ENCODE measurements at places on chromosomes 2 and 18. TPM values are rescaled to one million over a fixed set of nuclear protein-coding genes. Genes with fewer than 3 reads are reported as not detected.

DNA sequence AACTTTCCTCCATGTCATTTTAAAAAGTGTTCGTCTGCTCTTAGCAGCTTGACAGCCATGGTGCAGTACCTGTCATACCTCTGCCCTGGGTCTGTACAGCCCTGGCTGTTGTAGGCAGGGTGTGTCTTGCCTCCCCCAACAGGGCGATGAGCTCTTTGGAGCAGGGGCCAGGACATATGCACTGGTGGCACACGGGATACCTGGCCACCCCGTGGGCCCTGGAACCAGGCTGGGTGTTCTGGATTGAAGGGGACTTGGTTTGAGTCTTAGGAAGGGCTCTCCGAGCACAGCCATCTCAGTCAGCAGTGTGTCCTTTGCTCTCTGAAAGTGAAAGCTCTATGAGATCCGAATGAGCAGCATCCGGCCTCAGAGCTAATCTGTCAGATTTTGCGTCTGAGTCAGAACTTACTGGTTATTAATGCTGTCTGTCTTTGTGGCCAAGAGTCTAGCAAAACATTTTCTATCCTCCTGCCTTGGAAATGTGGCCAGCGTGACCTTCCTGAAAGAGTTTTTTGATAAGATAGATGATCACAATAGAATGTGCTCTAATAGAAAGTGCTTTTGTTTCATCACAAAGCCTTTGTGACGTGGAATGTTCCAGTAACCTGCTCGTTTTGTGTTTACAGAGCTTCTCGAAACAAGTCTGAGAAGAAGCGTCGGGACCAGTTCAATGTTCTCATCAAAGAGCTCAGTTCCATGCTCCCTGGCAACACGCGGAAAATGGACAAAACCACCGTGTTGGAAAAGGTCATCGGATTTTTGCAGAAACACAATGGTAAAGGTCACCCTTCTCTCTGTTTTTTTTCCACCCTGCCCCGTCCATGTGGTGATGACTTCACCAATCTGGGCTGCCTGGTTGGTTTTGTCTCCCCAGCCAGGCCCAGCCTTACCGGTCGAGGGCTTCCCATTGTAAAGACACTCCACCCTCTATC is 77.3 kb upstream of the RPL31 start:
- no peak for DNase-seq

DNA sequence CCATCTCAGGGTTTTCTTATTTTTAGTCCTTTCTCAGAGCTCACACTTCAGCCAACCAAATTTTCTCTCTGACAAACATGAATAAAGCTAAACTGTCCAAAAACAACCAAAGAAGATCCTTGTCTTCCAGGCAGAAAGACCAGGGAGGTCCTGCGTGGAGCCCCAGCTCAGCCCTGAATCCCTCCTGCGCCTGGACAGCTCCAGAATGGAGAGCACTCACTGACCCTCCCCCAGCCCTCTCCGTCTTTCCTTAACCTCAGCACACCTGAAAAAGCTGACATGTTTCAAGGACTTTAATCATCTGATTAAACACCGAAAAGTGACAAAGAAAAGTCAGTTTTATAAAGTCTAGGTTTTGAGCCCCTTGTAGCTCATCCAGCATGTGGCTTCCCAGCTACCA is 22.9 kb upstream of the GNAL start:
- no peak for DNase-seq

ASXL3 gene
- 3.9 TPM for total RNA-seq

UGT1A4 gene
- total RNA-seq, result not detected

- no peak for DNase-seq
These were observed 239.2 kb upstream of the DOK6 start for GRCh38 chr18:69161383-69162028.

GRCh38 chr2:86622519-86623042 is 1.1 kb downstream of the RNF103 start:
- peak; percentile 49 for DNase-seq

AQP12B gene
- total RNA-seq, result not detected

UGT1A8 gene
- total RNA-seq, result not detected

GRCh38 chr2:203533676-203534591 is 1.2 kb downstream of the RAPH1 start:
- DNase-seq, result peak; percentile 41

CRYGD gene
- not detected for total RNA-seq

DNA sequence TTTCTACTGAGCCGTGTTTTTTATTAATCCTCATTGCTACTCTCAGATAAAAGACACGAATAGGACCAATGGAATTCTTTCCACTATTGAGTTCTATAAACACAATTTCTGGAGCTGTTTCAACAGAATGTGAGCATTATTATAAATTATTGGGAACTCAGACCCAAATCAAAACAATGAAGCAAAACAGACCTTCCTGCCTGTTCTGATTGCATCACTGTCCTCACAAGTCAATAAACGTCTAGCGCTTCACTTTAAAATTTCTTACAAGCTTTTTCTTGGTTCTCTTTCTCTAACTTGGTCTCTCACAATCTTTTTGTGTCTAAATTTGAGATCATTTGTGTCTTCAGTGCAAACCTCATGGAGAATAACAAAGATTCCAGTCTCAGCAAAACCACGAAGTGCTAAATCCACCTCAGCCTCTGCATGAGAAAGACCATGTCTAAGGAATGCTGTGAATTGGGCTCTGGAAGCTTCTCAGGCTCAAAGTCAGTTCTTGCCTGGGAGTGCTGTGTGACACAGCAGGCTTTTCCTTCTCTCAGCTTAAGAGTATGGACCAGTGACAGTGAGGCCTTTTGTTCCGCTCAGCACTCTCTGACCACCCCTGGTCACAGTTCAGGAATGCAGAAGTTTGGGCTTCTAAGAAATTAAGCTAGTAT is 22.8 kb downstream of the ARHGAP28 start:
- DNase-seq, result no peak

GRCh38 chr2:207497596-207497995 is 32.2 kb upstream of the CREB1 start:
- DNase-seq, result no peak

DNA sequence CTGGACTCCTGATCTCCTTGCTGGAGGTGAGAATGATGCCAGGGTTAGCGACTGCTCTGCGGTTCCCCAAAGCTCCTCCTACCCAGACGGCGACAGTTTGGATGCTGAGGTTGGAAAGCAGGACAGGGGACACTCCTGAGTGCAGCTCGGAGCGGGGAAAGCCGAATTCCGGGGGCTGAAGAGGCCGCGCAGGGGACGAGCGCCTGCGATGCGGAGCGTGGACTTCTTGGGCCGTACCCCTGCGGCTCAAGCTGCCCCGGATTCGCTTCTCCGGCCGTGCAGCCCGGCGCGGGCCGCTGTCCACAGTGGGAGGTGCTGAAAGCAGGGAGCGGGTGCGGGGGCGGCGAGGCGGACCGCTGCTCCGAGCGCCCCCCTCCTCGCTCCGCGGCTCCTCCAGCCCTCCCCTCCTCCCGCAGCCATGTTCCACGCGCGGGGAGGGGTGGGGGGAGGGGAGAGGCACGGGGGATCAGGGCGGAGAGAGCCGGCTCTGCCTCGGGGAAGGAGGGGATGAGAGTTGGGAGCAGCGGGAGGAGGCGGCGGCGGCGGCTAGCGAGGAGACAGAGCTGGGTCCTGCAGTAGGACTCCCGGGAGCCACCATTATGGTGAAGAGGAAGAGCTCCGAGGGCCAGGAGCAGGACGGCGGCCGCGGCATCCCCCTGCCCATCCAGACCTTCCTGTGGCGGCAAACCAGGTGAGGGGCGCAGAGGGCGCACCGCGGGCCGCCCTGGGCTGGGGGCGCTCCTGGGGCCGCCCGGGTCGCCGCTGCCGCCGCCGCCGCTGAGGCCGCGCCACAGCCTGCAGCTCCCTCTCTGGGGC is at the start of gene UNC80:
Gene UNC80 (plus strand): TSS at position 359 of the 816 bp plus-strand sequence. CDS start 241 bp downstream, at position 600.
- DNase-seq, result no peak

DNA sequence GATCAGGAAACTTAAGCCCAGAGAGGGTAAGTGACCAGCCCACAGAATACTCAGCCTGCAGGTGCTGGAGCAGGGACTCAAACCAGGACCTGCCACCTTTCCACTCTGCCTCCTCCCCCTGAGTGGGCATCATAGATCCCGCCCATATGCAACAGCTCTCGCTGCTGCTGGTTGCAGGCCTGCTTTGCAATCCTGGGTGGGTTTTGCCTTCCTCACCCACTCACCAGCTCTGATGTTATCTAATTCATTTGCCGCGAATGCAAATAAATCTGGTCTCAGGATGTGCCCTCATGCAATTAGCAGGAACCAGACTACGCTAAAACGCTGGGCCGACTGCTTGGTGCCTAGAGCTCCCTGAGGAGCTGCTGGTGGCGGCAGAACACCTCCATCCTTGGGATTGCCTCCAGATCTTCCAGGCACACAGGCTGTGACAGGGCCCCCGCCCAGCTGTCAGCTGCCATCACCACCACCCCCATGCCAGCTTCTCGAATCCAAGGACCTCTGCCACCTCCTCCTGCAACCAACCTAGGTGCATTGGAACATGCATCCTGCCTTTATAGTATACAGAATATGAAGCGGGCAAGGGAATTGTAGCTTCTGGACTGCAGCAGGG is 28.8 kb downstream of the CNGA3 start:
- no peak for DNase-seq

GRCh38 chr2:85485815-85486214 is 53.2 kb upstream of the MAT2A start:
- no peak for DNase-seq

GRCh38 chr2:63186331-63186730 is 135.7 kb downstream of the OTX1 start:
- DNase-seq, result no peak

- DNase-seq, result no peak
These were observed 72.9 kb downstream of the CIB4 start for GRCh38 chr2:26568076-26568890.

- no peak for DNase-seq
These were observed 127.3 kb upstream of the HDAC4 start for GRCh38 chr2:239528146-239528545.

GRCh38 chr2:177239932-177240630 is 24.4 kb downstream of the NFE2L2 start:
- peak; percentile 47 for DNase-seq

DNA sequence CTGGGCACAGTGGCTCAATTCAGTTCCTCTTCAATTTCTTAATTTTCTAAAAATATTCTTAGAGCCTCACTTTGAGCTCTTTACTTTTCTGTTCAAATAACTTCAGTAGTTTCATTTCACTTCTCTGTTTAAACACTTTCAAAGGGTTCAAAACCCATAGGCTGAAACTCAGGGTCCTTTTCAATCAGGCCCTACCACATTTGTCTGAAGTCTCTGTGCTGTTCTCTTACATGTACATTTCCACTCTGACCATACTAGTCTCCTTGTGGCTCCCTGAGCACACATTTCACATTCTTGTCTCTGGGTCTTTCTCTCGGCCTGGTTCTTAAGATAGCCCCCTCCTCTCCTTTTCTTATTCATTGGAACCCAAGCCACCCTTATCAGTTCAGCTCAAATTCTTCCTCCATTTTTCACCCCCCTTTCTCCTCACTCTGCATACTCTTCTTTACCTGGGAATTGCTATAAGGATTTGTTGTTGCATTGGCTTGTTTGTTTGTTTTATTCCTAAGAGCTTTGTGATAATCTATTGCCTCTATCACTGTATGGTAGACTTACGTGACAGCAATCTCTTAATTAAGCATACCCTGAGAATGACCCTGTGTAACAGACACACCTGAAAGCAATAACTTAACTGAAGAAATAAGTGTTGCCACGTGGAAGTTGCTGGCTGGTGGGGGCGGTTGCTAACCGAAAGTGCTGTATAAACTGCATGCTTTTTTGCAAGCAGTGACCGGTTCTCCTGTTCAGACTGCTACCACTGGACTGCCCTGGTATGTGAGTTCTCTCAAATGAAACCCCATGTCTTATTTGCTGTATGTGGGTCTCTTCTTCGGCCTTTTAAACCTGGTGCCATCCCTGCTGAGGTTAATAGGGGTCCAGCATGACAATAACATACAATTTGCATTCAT is 27.7 kb upstream of the ACADL start:
- DNase-seq, result no peak

- no peak for DNase-seq
These were observed 309.5 kb upstream of the LYPD1 start for GRCh38 chr2:132979339-132980093.

DNA sequence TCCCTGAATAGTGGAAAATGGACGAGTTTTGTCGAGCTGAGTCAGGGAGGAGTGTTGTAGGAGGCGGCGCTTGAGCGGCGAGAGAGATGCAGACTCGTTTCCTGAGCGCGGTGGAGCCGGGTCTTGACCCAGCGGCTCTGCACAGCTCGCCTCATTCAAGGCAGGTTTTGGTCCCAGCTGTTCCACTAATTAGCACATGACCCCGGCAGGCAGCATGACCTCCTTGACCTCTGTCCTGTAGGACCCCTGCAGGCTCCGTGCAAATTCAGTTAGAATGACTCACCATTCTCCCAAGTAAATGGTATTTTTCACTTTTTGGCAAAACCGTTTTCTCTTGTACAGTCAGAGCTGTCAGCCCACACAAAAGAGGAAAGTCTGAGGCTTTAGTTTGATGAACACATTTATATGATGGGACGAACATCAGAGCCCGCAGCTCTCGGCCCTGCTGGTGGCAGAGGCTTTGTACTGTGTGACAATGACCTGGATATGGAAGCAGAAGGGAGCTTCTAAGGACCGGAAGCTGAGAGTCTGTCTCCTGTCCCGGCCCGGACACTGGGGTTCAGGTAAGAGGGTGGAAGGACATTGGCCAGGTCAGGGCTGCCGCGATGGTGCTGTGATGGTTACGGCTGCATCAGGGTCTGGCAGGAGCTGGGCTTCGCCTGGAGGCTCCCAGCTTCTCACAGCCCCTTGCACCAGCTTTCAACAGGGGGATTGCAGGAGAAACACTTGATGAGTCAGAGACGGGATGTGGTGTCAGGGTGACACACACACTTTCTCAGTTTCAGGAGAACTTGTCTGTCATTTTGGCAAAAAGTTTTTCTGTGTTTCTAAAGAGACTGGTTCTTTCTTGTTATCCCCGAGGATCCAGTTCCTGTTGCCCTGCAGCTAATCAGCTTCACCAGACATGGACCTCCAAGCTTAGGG is 29.9 kb upstream of the ALKAL2 start:
- no peak for DNase-seq

TMEM198 gene
- 6.6 TPM for total RNA-seq

CYP20A1 gene
- total RNA-seq, result 20.3 TPM

DNA sequence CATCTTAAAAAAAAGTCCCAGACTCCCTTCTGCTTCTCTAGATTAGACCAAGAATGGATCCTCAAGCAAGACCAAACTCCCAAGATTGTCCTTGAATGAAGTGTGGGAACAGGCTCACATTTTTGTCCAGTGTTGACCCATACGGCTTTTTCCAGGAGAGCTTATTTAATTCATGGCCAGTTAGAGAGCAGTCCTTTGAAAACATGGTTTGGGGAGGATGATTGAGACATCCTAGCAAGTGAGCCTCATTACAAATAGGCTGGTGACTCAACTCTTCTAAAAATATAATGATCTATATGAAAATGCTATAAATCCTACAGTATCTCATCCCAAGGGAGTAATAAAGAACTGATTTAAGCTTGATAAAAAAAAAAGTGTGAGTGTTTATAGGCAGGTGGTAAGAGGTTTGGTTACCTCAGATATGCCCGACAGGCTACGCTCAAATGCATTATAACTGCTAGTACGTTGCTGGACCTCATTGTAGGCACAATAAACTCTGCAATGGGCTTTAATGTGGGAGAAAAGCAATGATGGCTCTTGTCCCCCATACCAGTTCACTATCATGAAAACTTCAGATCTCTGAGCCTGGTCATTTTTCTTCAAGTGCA is 17.0 kb downstream of the ANKRD29 start:
- no peak for DNase-seq

- no peak for DNase-seq
These were observed 66.2 kb downstream of the MDH1 start for GRCh38 chr2:63654959-63655358.

- no peak for DNase-seq
These were observed 41.6 kb downstream of the ACKR3 start for GRCh38 chr2:236610991-236611821.
